ENCODE measurements at places on chromosomes 12 and 14.

DNA sequence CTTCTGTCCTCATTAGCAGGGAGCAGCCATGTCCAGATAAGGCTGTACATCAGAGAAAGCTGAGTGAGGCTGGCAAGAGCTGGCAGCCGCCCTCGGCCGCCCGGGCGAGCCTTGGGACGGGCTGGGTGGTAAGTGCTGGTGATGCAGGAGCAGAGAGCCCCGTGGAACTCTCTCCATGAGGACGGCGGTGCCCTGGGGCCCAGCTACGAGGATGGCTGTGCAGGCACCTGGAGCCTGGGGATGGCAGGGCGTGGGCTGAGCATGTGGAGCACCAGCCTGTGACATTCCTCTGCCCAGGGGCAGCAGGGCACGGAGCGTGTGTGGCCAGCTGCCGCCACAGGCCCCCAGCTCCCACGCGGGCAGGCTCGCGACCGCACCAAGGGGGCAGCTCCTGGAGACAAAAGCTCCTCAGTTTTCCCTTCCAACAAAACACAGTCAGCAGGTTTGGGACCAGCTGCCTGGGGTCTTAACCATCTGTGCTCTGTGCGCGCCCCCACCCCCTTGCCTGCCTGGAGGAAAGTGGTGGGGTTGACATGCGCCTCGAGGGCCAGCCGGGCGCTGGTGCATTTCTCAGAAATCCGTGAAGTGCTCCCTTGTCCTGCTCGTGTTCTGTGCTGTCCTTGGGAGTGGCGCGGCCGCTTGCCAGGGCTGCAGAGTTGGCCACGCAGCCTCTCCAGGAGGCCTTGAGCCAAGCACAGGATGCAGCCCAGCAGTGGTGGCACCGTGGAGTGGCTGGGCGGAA is 21.4 kb downstream of the PACS2 start:
- no peak for DNase-seq

- no peak for DNase-seq
These were observed 667.8 kb downstream of the NOVA1 start for GRCh38 chr14:25929881-25930615.

GRCh38 chr14:43877351-43877960 is 629.6 kb downstream of the FSCB start:
- DNase-seq = no peak

GRCh38 chr12:118330421-118331018 is 42.2 kb downstream of the TAOK3 start:
- no peak for DNase-seq

DNA sequence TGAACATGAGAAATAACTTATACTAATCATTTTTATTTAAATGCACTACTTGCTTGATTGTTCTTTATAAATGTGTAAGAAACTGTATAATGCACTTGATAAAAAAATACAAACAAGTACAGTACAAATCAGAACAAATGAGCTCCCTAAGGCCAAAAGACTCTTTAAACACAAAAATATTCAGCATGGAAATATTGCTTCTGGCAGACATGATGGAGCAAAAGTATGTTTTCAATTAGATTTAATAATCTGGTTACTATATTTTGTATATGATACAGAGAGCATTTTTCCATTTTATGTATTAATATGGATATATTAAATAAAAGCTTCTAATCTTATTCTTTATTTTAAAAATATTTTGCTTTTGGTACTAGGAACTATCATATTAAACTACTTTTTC is 800.2 kb upstream of the LRFN5 start:
- DNase-seq = no peak

- no peak for DNase-seq
These were observed 338.8 kb upstream of the SFSWAP start for GRCh38 chr12:131372171-131372475.

GRCh38 chr14:45251912-45252311 is 1.1 kb downstream of the MIS18BP1 start:
- DNase-seq = no peak

DNA sequence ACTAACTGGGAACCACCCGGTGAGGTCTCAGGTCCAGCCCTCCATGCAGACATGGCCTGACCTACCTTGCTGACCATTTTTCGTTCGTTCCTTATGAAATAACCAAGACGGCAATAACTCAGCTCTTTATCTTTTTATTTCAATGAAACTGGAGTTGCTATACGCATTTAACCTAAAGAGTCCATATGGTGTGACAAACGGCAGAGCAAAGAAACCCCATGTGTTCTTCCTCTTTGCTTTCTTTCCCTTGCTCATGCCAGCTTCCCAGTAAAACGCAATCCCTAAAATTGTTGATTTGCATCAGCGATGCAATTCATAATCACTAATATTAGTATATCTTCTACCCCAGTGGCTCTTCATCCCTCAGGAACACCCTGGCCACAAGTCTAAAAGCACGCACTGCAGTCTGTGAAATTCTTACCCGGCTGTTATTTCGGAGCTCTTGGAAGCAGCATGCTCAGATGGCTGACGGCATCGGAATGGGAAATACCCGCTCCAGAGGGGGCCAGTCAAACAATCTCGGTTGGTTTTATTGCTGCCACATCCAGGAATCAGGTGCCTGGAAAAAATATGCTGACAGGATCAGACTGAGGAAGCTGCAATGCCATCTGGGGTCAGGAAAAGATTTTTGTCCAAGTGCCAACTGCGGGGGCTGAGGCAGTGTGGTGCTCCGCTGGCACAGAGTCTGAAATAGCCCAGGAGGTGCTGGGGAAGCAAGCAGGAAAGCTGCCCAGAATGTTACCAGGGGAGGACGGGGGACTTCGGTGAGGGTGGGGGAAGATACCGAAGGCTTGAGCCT is 28.2 kb upstream of the KCNA1 start:
- no peak for DNase-seq

DNA sequence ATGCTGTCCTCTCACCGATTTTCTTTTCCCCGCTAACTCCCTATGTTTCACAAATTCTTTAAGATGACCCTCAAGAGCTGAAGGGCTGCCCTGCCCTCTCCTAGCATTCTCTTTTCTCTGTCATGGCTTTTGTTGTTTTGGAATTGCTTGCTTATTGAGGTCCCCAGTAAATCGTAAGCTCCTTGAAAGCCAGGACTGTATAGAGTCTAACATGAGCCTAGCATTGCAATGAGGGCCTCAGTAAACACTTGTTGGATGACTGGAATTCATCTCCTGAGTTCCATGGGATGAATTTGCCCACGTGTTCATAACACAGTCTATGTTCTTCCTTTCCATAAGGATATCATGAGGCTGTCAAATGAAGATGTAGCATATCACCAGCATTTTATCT is 92.2 kb downstream of the APAF1 start:
- DNase-seq = no peak

- DNase-seq = no peak
These were observed 128.7 kb upstream of the RAP1B start for GRCh38 chr12:68482014-68482413.

DNA sequence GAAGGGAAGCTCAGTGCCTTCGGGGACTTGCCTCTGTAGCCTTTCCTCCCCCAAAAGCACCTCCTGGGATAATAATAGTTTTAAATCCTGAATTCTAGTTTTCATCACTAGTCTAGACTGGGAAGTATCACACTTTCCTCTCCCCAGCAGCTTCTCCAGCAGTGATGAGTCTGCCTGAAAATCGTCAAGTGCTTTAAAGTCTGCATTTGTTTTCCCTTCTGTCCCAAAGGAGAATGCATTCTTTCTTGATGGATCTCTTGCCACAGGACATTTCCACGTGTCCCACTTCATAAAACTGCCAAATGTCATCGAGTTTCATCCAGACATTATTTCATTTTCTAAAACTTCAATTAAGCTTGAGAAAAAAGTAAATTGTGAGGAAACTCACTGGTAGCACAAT is 15.0 kb downstream of the CSRP2 start:
- no peak for DNase-seq

DNA sequence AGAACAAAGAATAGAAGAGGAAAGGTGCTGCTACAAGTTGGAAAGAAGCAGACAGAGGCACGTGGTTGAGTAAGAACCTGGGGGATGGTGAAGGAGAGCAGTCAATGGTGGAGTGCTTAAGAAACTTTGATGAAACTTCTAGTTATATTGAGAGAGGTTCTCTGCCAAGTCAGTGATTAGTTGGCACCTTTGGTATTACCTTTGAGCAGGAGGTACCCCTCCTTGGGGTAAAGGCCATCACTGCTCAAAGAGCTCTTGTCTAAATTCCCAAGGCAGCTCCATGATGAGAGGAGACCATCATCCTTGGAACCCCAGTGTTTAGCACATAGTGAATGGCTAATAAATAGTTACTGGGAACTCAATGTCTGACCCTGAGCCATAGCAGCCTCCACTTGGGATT is 1.7 kb upstream of the EGLN3 start:
- no peak for DNase-seq

GRCh38 chr12:104680491-104680890 is 223.7 kb downstream of the CHST11 start:
- DNase-seq = no peak

DNA sequence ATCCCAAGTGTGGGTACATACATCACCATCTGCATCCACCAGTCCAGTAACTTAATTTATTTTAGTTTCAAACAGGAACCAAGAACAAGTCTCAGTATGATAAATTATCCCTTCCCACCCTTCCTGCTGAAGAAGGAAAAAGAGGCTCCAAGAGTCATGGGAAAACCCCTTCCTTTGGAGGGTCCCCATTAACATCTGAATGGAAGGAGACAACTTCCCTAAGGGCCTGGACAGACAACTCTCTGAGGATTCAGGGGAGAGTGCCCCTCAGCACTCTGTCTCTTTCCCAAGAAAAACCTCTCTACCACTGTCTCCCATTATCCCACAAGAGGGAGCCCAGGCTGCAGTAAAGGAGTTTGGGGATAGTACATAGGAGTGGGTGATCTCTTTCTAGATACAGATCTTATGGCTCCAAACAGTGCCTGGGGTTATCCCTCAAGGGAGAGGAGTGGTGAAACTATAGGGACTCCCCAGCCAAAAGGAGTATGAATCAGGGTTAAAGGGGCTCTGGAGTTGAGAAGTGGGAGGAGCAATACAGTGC is 6.2 kb downstream of the WNT10B start:
- DNase-seq = no peak
